ENCODE measurements at places on chromosomes 4 and X.

- no peaks in the 10 kb centered on the region for H3K36me3 ChIP-seq
- no peak overlapping the region for H3K27ac ChIP-seq
- H3K27me3 ChIP-seq = peaks cover 3% of the 10 kb centered on the region
- DNase-seq = no peak
- H3K4me1 ChIP-seq = peaks cover 7% of the 10 kb centered on the region
Measured at GRCh38 chrX:139554376-139554775, 23.8 kb downstream of the F9 start.

DNA sequence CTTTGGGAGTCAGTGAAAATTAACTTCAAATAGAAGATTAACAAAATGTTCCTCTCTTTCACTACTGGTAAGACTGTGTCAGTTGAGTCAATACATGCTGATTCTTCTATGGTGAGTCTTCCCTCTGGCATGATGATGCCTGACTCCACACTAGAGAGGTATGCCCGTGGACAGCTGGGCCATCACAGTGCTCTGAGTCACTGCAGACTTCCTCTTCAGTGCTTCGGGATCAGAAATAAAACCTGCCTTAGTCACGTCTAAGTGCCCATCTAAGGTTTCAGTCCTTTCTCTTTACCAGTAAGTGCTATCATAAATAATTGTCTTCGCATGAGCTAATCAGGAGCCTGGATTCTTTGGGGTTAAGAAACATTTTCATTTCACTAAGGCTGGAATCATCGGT lies 1.6 kb upstream of the ASB5 start:
- no peak overlapping the region for H3K27ac ChIP-seq
- no peaks in the 10 kb centered on the region for H3K27me3 ChIP-seq
- no peaks in the 10 kb centered on the region for H3K4me1 ChIP-seq
- no peak overlapping the region for H3K4me3 ChIP-seq
- DNase-seq = no peak

DNA sequence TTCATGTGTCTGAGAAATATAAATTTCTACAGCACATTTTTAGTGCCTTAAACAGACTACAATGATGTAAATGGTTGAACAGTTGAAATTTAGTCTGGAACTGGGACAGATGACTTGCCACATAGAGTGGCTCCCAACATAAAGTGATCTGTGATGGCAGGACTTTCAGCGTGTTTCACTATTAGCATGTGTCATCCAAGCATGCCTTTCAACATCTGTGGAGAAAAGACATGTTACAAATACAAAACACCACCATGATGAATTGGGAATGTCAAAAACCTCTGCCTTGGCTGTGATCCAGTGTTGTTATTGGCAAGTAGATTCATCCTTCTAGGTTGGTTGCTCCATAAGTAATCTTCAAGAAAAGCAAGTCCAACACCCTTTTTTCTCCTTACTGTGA lies 348.7 kb downstream of the MAPK10 start:
- no peak for DNase-seq
- H3K4me1 ChIP-seq = no peaks in the 10 kb centered on the region
- H3K4me3 ChIP-seq = no peak overlapping the region
- no peak overlapping the region for H3K27ac ChIP-seq
- no peaks in the 10 kb centered on the region for H3K27me3 ChIP-seq

GRCh38 chr4:119683518-119683917 lies 54.9 kb upstream of the PDE5A start:
- no peak overlapping the region for H3K4me3 ChIP-seq
- no peak overlapping the region for H3K27ac ChIP-seq
- no peaks in the 10 kb centered on the region for H3K4me1 ChIP-seq
- H3K36me3 ChIP-seq = no peaks in the 10 kb centered on the region
- peaks cover 3% of the 10 kb centered on the region for H3K27me3 ChIP-seq

GRCh38 chrX:68146054-68146453 lies 287.2 kb downstream of the OPHN1 start:
- DNase-seq = no peak
- no peak overlapping the region for H3K27ac ChIP-seq
- no peaks in the 10 kb centered on the region for H3K4me1 ChIP-seq
- H3K27me3 ChIP-seq = peaks cover 5% of the 10 kb centered on the region
- H3K36me3 ChIP-seq = no peaks in the 10 kb centered on the region
- no peak overlapping the region for H3K4me3 ChIP-seq

DNA sequence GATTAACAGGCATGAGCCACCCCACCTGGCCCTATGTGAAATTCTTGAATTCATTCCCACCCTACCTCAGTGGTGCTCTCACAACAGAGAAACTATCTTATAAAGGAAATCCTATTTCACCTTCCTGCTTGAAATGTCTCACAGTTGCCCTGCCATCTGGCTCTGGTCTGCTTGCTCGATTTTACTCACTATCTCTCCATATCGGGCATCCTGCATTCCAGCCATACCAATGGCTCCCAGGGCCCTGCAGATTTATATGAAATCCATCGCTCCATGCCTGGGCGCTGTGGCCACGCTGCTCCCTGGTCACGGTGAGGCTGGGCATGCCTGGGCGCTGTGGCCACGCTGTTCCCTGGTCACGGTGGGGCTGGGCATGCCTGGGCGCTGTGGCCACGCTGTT lies 15.8 kb downstream of the SORBS2 start:
- no peak overlapping the region for H3K4me3 ChIP-seq
- no peaks in the 10 kb centered on the region for H3K4me1 ChIP-seq
- no peaks in the 10 kb centered on the region for H3K36me3 ChIP-seq
- DNase-seq = no peak

GRCh38 chr4:88953400-88953799 lies 103.6 kb downstream of the FAM13A start:
- no peak overlapping the region for H3K27ac ChIP-seq
- no peaks in the 10 kb centered on the region for H3K36me3 ChIP-seq
- no peak overlapping the region for H3K4me3 ChIP-seq
- H3K27me3 ChIP-seq = no peaks in the 10 kb centered on the region
- no peak for DNase-seq
- no peaks in the 10 kb centered on the region for H3K4me1 ChIP-seq

- no peak for DNase-seq
- H3K4me3 ChIP-seq = no peak overlapping the region
- H3K36me3 ChIP-seq = no peaks in the 10 kb centered on the region
- H3K27ac ChIP-seq = no peak overlapping the region
Measured at GRCh38 chr4:3494462-3494871, 31.4 kb downstream of the DOK7 start.

- peak; percentile 26 for DNase-seq
- no peaks in the 10 kb centered on the region for H3K27me3 ChIP-seq
- no peaks in the 10 kb centered on the region for H3K36me3 ChIP-seq
- peak overlapping the region; percentile 86 for H3K27ac ChIP-seq
Measured at GRCh38 chrX:124362072-124362471, 15.7 kb downstream of the SH2D1A start.

DNA sequence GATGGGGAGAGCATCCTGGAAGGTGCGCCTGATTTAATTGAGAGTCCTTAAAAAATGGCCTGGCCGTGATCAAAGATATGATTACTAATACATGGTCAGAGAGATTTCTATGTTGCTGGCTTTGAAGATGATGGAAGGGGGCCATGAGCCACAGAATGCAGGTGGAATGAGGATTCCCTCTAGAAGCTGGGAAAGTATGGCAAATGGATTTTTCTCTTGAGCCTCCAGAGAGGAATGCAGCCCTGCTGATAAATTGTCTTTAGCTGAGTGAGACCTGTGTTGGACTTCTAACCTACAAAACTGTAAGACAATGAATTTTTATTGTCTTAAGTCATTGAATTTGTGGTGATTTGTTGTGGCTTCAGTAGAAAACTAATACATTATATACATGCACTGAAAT lies 7.7 kb downstream of the NUDT9 start:
- H3K4me1 ChIP-seq = peaks cover 5% of the 10 kb centered on the region
- H3K36me3 ChIP-seq = no peaks in the 10 kb centered on the region
- H3K27ac ChIP-seq = no peak overlapping the region
- no peaks in the 10 kb centered on the region for H3K27me3 ChIP-seq
- no peak overlapping the region for H3K4me3 ChIP-seq
- DNase-seq = no peak

- H3K4me3 ChIP-seq = peak overlapping the region; percentile 96
- H3K36me3 ChIP-seq = no peaks in the 10 kb centered on the region
- peaks cover 51% of the 10 kb centered on the region for H3K4me1 ChIP-seq
- DNase-seq = no peak
- peaks cover 6% of the 10 kb centered on the region for H3K27me3 ChIP-seq
Measured at GRCh38 chr4:83012200-83012686, 1.6 kb upstream of the LIN54 start.

DNA sequence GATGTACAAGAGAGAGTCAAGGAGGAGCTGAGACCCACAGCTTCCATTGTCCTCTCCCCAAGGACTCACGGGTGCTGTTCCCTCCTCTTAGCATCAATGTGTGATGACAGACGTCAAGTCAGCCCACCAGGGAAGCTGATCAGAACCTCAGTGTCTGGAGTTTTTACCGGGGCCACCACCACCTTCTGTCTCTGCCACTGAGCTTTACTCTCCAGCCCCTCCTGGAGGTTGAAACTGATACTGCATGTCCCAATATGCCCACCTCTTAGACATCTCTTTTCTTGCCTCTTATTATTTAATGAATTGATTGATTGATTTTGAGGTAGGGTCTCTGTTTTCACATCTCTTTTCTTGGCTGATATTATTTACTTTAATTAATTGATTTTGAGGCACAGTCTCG lies 10.3 kb upstream of the AKAP17A start:
- H3K4me3 ChIP-seq = no peak overlapping the region
- no peak overlapping the region for H3K27ac ChIP-seq
- peak; percentile 73 for DNase-seq
- H3K27me3 ChIP-seq = no peaks in the 10 kb centered on the region
- H3K36me3 ChIP-seq = no peaks in the 10 kb centered on the region

DNA sequence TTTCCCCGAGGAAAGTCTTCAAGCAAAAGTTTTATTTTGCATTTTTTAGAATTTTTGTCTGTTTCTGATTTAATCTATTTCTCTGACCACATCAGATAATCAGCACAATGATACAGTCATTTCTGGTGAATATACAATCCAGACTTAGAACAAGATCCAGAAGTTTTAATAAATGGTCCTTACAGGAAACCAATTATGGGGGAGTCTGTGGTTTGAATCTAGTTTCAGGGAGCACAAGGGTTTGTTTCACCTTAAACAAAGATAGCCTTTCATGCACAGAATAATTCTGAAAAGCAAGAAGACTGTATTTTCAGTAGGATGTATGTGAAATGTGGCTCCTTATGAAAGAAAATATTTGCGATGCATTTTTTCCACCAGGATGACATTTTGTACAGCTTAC lies 158.5 kb upstream of the ARSJ start:
- DNase-seq = no peak
- no peak overlapping the region for H3K27ac ChIP-seq
- no peaks in the 10 kb centered on the region for H3K36me3 ChIP-seq
- peaks cover 1% of the 10 kb centered on the region for H3K27me3 ChIP-seq
- no peaks in the 10 kb centered on the region for H3K4me1 ChIP-seq

DNA sequence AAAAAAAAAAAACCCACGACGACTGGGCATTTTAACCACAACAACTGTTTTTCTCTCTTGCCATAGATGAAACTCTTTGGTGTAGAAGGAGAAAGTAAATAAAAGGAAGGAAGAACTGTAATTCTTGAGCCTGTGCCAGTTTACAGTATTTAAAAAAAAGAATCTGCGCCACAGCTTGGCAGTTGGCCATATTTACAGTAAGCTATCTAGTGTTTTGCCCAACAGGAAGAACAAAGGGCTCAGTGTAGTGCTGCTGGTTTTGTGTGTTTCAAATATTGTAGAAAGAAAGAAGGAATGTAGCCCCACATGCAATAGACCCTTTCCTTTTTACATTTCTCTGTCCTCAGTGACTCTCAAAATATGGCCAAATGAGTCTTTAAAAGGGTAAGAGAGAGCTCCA lies 66.1 kb downstream of the NR3C2 start:
- H3K27ac ChIP-seq = no peak overlapping the region
- H3K36me3 ChIP-seq = no peaks in the 10 kb centered on the region
- peaks cover 9% of the 10 kb centered on the region for H3K4me1 ChIP-seq
- no peak for DNase-seq

- no peak for DNase-seq
- no peak overlapping the region for H3K4me3 ChIP-seq
- no peak overlapping the region for H3K27ac ChIP-seq
Measured at GRCh38 chr4:73585345-73585744, 34.9 kb downstream of the RASSF6 start.

- no peak overlapping the region for H3K4me3 ChIP-seq
- H3K27ac ChIP-seq = no peak overlapping the region
- DNase-seq = no peak
- H3K27me3 ChIP-seq = no peaks in the 10 kb centered on the region
- no peaks in the 10 kb centered on the region for H3K4me1 ChIP-seq
Measured at GRCh38 chr4:151667048-151667447, 93.8 kb downstream of the GATB start.

DNA sequence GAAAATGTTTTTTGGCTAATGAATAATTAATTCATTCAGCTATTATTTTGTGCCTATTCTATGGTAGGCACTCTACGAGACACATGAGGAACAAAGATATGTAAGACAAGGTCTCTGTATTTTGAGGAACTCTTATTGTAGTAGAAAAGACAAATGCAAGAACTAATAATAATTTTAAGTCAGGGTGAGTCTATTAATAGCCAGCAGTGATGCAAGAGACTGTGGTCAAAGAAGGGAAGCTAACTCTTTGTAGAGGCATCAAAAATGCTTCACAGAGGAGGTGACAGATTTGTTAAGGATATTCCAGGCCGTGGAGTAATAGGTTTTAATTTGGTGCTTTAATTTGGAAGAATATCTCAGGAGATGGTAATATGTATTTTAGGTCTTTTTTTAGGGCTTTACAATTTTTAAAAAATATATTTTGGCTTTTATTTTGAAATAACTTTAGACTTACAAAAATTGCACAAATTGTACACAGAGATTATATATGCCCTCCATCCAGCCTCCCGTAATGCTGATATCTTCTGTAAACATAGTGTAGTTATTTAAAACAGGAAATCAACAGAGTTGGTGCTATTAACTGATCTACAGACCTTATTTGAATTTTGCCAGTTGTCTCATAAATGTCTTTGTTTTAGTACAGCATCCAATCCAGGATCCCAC lies 48.1 kb downstream of the DCLK2 start:
- H3K4me1 ChIP-seq = no peaks in the 10 kb centered on the region
- H3K27ac ChIP-seq = no peak overlapping the region
- no peak overlapping the region for H3K4me3 ChIP-seq
- no peak for DNase-seq
- H3K36me3 ChIP-seq = no peaks in the 10 kb centered on the region

DNA sequence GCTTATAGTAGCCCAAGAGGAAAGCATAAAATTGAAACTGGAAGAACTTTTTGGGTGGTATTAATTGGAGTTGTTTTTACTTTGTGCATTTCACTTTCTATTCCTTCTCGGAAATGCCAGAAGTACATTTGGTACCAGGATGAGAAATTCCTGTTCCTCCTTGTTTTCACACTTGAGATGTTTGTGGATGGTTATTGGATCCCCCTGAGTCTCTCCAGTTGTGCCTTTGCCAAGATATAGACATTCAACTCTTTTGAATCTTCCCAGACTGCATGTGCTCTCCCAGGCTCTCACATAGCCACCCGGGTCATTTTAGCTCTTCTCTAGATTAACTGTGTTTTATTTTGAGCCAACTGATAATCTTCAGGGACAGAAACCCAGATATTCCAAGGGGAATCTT lies 120.5 kb downstream of the AFF1 start:
- H3K36me3 ChIP-seq = peaks cover 12% of the 10 kb centered on the region
- peak overlapping the region; percentile 39 for H3K27ac ChIP-seq
- peaks cover 91% of the 10 kb centered on the region for H3K4me1 ChIP-seq
- DNase-seq = no peak

GRCh38 chr4:34861666-34862065 lies 1382.6 kb downstream of the ARAP2 start:
- H3K36me3 ChIP-seq = no peaks in the 10 kb centered on the region
- DNase-seq = no peak
- no peak overlapping the region for H3K27ac ChIP-seq
- peaks cover 1% of the 10 kb centered on the region for H3K27me3 ChIP-seq
- H3K4me3 ChIP-seq = no peak overlapping the region
